Calu3 (cell line): ENCODE measurements at places on chromosomes 16 and 17. TPM values are rescaled to one million over a fixed set of nuclear protein-coding genes. Genes with fewer than 3 reads are reported as not detected.
A peak's percentile ranks its signal among the peaks of the same experiment; 100 is the strongest.

DNA sequence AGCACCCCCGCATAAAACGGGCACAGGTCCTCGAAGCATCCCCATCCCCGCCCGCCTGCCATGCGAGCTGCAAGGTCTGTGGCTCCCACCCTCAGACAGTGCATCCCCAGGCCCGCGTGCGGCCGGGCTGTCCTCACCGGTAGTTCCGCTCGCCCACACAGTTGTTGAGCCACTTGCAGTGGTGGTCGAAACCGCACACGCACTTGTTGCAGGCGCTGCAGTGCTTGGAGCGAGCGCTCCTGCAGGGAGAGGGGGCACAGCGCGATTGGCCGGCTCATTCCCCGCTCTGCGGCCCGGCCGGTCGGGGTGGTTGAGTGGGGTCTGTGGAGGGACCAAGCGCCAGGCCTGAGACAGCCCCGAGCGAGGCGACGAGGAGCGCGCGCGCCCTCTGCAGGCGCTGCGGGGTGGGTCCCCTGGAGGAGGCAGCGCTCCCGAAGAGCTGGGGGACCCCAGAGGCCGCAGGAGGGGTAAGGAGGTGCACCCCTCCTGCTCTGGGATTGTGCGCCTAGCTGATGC, 6.0 kb upstream of the TPPP3 start:
- peaks cover 49% of the 10 kb centered on the region for H3K36me3 ChIP-seq
- no peaks in the 10 kb centered on the region for H3K27me3 ChIP-seq
- DNase-seq, result peak; percentile 83
- H3K4me1 ChIP-seq, result peaks cover 35% of the 10 kb centered on the region
- no peak overlapping the region for H3K4me3 ChIP-seq

DNA sequence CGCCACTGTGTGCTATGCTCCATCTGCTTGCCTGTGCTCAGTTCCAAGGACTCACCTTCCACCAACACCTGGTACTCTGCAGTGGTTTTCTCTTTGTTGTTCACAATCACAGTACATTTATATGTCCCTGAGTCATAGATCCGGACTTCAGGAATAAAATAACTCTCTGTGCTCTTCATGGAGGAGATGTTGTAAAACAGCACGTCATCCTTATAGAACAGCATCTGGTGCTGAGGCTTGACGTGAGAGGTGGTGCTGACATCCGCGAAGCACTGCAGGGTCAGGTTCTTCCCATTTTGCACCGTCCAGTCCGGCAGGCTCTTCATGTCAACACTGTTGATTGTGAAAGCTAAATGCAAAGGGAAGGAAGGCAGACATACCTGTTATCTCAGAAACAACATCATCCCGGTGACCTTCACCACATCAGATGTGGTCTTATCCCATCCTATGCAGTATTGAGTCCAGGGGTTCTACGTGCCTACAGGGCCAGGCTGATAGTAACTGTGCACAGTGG, 12.8 kb downstream of the PECAM1 start:
- peaks cover 8% of the 10 kb centered on the region for H3K4me1 ChIP-seq
- no peak overlapping the region for H3K27ac ChIP-seq
- H3K27me3 ChIP-seq, result no peaks in the 10 kb centered on the region
- H3K4me3 ChIP-seq, result no peak overlapping the region
- DNase-seq, result no peak

- no peak overlapping the region for H3K4me3 ChIP-seq
- no peaks in the 10 kb centered on the region for H3K36me3 ChIP-seq
Observed at GRCh38 chr17:2816688-2817087, 20.4 kb downstream of the RAP1GAP2 start.

DNA sequence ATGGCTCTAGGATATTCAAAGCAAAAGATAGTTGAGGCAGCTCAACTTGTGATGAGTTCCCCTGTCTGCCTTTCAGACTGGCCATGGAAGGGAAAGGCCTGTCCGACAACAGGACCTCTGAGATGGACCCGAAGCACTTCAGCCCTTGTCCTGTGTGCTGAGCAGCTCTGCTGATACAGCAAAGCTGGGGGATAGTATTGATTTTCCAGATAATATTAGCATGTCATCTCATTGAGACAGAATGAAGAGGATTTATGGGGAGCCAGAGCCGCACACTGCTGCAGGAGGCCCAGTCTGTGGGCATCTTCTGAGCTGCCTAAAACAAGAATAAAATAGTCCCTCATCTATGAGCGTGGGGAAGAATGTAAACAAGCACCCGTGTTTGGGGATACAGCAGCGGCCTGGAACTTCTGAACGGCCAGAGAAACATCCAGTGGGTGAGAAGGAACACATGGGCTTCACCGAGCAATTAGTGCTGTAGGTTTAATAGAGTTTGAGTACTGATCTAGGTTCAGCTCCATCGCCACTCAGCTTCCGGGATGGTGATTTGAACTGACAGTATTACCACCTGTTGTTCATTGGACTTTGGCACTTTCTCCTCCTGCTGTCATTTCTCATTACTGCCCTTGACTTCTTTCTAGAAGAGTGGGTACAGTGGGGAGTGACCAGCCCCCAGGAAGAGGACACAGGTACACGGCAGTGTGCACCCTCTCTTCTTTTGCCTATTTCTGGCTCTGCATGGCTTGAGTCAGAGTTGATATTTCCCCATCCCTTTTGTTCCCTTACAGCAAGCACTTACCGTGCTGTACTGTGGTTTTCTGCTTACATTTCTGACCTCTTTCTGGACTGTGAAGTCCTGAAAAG, 96.5 kb upstream of the TBX2 start:
- H3K27ac ChIP-seq, result no peak overlapping the region
- DNase-seq, result no peak
- no peak overlapping the region for H3K4me3 ChIP-seq

- H3K27ac ChIP-seq, result no peak overlapping the region
- no peak overlapping the region for H3K4me3 ChIP-seq
- H3K36me3 ChIP-seq, result no peaks in the 10 kb centered on the region
- DNase-seq, result peak; percentile 50
- peaks cover 21% of the 10 kb centered on the region for H3K4me1 ChIP-seq
Observed at GRCh38 chr17:73798111-73798748, 154.0 kb upstream of the SDK2 start.

DNA sequence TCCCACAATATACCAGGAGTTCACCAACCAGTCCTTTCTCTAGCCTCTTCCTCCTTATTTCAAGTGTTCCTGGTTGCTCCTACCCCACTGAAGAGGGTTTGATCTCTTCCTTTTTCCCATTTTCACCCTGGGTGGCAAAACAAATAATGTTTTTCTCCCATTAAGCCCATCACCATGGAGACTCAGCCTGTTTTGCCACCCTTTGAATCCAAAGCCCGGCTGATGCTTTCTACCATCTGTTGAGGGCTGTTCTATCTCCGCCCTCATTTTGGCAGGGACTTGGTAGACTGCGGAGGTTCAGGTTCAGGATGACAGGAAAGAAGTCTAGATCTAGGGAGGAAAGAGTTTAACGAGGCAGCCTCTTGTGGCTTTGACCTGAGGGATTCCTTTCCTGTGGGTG, 2.6 kb downstream of the DNAH2 start:
- peaks cover 17% of the 10 kb centered on the region for H3K4me1 ChIP-seq
- no peak overlapping the region for H3K4me3 ChIP-seq
- no peak overlapping the region for H3K27ac ChIP-seq
- no peak for DNase-seq

GRCh38 chr17:49015924-49016774, 19.0 kb downstream of the IGF2BP1 start:
- H3K36me3 ChIP-seq, result peaks cover 25% of the 10 kb centered on the region
- no peak for DNase-seq
- peaks cover 19% of the 10 kb centered on the region for H3K4me1 ChIP-seq
- peak overlapping the region; percentile 90 for H3K4me3 ChIP-seq

DNA sequence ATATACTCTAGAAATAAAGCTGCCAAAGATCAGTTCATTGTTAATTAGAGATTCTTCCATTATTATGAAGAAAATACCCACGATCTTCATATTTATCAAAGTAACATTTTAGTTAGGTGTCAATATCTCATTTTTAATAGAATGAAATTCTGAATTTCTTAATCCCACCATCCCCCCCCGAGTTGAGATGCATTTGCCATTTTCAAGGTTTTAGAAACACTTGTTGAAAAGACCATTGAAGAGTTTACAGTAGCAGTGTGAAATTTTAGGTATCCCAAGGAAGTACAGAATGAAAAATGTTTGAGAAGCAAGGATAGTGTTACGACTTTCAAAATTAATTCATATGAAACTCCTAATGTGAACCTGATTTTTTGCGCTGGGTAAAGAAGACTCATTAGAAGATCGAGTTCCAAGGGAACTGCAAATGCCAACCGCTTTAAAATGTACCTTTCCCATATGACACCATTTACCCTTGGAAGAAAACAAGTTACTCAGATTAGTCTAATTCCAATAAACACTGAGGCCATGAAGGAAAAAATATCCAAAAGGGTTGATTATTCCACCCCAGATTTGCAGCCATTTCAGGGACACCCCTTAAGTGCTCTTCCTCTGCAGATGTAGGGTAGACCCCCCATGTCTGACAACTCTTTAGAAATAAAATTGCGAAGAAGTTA, 731 bp downstream of the IKZF3 start:
- peak overlapping the region; percentile 67 for H3K4me3 ChIP-seq
- DNase-seq, result peak; percentile 45
- peaks cover 20% of the 10 kb centered on the region for H3K36me3 ChIP-seq
- peaks cover 53% of the 10 kb centered on the region for H3K27me3 ChIP-seq
- H3K4me1 ChIP-seq, result peaks cover 38% of the 10 kb centered on the region

- peaks cover 83% of the 10 kb centered on the region for H3K27me3 ChIP-seq
- no peak overlapping the region for H3K4me3 ChIP-seq
- H3K27ac ChIP-seq, result no peak overlapping the region
- H3K4me1 ChIP-seq, result no peaks in the 10 kb centered on the region
- DNase-seq, result no peak
Observed at GRCh38 chr17:36129616-36130015, 26.0 kb downstream of the CCL4 start.

The G6PC1 gene
- total RNA-seq, result not detected in 2 replicates

The FOXJ1 gene
- total RNA-seq, result 0.15 TPM in 1 of 2 replicates, not detected in the other

The ZFPM1 gene
- 3.1 and 5.2 TPM in 2 replicates for total RNA-seq

The MAPT gene
- 1.1 and 1.6 TPM in 2 replicates for total RNA-seq

The SERPINF2 gene
- total RNA-seq, result 0.54 and 0.76 TPM in 2 replicates
